GM12892 (cell line): ENCODE measurements at places on chromosomes 16 and 17.

DNA sequence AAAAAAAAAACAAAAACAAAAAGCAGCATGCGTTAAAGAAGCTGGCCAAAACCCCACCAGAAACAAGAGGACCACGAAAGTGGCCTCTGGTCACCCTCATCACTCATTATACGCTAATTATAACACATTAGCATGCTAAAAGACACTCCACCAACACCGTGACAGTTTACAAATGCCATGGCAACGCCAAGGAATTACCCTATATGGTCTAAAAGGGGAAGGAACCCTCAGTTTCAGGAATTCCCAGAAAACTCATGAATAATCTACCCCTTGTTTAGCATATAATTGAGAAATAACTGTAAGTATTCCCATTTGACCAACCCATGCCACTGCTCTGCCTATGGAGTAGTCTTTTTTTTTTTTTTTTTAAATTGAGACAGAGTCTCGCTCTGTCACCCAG lies 77.6 kb downstream of the EMP2 start:
- no peak for DNase-seq

GRCh38 chr16:78599271-78599670 lies 499.8 kb downstream of the WWOX start:
- no peak for DNase-seq

DNA sequence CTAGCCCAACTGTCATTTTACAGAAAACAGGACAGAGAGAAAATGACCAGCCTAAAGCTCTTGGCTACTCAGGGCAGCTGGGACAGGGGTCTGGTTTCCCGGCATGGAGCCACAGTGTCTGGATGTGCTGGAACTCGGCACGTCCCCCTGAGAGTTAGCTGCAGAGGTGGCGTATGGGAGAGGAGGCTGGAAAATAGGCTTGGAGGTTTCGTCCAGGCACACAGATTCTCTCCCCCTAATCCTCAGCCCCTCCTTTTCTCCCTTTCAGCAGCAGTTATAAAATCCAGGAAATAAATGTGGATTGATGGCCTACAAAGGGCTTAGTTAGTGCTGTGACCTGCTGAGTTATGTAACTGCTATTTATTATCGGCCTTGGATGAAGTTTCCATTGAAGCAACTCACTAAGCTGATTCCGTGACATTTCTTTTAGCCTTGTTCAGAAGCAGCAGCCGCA lies 89.5 kb upstream of the TOB1 start:
- DNase-seq = no peak

GRCh38 chr17:7856011-7856810 lies 1.1 kb downstream of the NAA38 start:
- DNase-seq = no peak

- DNase-seq = no peak
Measured at GRCh38 chr17:37642681-37643080, 565 bp downstream of the DDX52 start.

DNA sequence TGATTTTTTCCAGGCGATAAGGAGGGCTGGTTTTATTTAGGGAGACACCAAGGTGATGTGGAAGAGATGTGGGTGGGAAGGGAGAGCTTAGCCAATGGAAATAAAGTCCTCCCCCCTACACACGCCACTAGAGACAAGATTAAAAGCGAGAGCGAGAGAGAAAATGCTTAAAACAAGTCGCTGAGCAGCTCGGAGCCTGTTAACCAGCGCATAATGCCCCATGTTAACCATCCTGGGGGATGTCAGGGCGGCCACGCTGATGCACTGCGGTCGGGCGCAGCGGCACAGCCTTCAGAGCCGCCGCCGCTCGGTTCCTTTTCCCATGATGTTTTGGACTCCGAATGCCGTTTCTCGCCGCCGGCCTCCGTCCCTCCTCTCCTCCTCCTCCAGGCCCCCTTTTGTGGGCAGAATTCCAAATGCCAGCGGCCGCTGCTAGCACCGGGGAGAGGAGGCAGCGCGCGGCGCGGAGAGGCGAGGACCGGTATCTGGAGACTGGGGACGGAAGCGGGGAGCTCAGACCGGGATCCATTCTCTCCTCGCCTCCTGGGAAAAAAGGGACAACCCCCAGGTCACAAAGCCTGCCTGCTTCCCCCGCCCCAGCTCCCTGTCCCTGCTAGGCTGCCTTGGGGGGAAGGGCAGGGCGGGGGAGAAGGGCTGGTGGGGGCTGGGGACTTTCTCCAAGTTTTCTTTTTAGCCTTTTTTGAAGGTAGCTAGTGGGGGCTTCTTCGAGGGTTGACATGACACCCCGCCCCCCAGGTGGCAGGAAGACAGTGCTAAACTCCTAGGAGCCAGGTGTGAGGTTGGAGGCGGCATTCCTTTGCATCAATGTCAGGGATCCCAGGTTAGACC lies 98.1 kb upstream of the CCL2 start:
- no peak for DNase-seq

- no peak for DNase-seq
Measured at GRCh38 chr17:7711051-7711755, 6.2 kb downstream of the EFNB3 start.

DNA sequence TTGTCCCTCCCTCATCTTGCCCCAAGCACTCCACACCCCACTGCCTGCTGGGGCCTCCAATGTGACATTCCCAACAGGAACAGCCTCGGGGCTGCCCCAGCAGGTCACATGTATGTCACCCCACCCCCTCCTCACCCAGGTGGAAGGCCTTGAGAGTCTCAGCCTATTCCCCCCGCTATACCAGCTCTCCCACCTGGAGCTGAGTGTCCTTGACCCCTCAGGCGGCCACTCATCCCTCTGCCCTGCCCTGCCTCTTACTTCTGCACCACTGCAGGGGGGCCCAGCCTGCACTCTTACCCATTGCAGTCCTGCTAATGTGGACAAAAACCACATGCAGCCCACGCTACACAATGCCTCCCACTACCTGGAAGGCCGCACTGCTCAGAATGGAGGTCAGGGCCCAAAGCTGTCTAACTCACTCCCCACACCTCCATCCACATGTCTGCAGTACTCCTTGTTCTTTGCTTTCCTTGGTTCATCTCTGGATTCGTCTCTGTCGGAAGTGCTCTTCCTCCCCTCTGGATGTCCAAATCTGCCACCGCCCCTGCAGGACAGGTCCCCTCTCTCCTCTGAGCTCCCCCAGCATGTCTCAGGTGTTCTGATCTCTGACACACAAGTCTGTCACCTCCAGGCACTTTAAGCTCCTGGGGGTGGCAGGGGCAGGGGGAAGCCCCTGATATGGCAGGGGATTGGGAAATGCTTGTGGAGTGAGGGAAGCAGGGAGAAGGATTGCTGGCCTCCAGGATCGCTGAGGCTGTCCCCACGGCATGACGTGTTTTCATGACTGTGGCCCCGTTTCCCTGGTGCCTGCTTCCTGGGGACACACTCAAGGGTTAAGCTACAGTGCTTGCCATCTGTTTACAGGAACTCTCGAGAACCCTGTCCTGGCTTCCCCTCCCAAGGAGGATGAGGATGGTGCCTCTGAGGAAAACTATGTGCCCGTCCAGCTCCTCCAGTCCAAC lies 20.8 kb downstream of the TRPV2 start:
- no peak for DNase-seq

DNA sequence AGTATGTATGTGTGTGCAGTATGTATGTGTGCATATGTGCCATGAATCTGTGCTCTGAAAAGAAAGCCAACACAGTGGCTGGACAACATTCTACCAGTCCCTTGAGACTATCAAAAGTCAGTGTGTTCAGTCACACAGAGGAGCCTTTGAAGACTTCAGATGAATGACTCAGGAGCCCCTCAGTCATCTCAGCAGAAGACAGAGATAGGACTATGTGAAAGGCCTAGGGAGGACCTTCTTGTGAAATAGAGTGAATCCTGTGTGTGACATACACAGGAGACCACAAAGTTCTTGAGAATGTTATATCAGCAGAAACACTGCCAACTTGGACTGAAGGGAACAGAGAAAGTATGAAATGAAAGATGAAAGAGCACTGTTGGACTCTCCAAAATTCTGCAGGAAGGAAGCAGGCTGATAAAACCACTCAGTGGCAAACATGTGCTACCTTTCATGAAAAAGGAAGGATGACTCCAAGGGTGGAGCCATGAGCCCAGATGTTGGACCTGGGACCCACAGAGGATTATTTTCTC lies 108.4 kb downstream of the METRNL start:
- no peak for DNase-seq

GRCh38 chr16:49085686-49086085 lies 196.0 kb downstream of the CBLN1 start:
- no peak for DNase-seq

- peak; percentile 79 for DNase-seq
Measured at GRCh38 chr17:42287977-42288802, at the start of gene STAT5A. TSS of gene STAT5A (plus strand) at chr17:42288498. CDS start at chr17:42289412, 914 bp downstream.

DNA sequence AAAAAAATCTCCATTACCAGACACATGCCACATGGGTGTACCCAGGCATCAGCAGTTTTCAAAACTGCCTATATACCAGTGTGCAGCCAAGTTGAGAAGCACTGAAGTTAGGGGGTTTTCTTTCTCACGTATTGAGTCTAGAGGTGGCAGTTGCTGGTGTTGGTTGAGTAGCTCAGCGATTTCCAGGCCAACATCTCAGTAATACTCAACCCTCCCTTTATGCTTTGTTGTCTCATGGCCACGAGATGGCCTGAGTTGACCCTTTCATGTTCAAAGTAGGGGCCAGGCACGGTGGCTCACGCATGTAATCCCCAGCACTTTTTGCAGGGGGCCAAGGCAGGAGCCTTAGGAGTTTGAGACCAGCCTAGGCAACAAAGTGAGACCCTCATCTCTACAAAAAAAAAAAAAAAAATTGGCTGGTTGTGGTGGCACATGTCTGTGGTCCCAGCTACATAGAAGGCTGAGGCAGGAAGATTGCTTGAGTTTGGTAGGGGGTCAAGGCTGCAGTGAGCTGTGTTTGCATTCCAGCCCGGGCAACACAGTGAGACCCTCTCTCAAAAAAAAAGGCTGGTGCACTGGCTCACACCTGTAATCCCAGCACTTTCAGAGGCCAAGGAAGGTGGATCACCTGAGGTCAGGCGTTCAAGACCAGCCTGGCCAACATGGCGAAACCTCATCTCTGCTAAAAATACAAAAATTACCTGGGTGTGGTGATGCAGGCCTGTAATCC lies 10.8 kb downstream of the LRRC3C start:
- DNase-seq = no peak

DNA sequence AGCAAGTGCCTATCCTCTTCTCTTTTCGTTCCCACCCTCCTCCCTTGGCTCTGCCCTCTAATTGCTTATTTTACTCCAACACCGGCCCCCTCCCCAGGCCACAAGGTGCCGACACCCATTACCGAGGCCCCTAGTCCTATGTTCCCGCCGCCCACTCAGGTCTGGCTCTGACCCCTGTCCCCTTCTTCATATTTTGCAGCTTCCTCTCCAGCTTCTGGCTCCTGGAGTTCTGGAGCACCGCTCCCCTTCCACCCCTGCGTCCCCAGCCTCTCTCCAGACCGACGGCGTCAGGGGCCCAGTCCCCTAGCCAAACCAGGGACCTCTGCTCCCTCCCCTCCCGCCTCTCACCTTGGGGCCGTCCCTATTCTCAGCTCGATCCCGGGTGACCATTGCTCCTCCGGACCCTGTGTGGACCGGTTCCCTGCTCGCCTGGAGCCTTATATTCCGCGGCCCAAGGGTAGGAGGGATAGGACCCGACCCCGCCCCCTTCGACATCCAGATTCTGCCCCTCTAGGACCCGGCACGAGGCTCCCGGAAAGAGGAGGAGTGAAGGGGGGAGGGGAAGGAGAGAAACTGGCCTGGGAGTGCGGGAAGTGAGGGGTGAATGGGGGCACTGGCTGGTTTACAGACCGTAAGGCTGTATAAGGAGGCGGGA lies at the start of gene HES7:
HES7 (minus strand) TSS at position 412 of the 655 bp plus-strand sequence; CDS start at position 390, 22 bp downstream.
- no peak for DNase-seq

DNA sequence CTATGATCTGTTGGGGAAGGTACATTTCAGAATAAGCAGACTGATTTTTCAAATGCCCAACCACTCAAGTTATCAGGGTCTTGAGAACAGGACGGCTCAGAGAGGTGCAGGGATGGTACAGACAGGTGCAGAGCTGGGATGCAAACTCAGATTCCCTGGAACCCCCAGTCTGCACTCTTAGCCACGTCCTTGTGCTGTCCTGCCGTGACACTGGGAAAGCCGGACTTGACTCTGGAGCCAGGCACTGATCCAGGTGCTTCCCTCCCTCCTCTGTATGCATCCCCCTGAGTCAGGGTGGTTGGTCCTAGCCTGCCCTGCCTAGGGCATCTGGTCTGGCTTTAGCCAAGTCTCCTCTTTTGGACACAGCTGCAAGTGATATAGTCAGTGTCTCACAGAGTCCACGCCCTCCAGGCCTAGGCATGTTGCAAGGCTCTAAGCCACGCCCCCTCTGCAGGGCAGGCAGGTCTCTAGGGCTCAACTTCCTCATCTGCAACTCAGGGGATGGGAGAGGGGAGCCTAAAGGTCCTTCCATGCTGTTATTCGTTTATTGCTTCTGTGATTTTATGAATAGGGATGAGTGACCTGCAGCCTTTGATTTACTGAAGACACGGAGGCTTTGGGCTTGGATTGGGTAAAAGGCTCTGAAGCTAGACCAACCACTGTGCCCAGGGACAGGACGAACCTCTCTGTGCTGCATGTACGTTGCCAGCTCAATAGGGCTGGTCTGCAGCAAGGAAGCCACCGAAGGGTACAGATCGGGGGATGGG lies 97.3 kb downstream of the SDK2 start:
- DNase-seq = peak; percentile 49

DNA sequence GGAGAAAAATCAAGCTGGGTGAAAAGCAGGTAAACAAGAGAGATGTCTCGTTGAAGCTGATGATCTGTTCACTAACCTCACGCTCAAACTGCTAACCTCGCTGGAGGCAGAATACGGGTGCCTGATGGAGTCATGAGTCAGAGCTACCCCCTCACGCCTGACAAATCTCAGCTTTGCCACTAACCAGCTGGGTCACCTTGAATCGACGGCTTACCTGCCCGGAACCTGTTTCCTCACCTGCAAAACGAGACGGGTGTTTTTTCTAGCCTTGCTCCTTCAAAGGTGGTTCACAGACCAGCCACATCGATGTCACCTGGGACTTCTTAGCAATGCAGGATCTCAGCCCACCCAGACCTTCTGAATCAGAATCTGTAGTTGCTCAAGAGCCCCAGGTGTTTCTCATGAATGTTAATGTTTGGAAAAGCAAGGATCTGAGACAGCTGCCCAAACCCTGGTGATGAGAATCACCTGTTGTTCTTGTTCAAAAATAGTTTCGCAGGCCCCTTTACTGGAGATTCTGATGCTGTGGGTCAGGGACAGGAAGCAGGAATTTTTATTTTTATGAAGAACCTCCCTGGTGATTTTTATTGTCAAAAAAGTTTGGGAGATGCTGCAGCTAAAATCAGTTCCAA lies 56.9 kb downstream of the MARCHF10 start:
- no peak for DNase-seq

- DNase-seq = no peak
Measured at GRCh38 chr16:2093793-2094192, 41.9 kb downstream of the PKD1 start.
